Muscle of back (tissue), 13 donors: ENCODE measurements at places on chromosomes 12 and 14. TPM values are rescaled to one million over a fixed set of nuclear protein-coding genes. Genes with fewer than 3 reads are reported as not detected.

- DNase-seq, result no peak
These were observed 13.2 kb upstream of the SELPLG start for GRCh38 chr12:108646600-108647579.

DNA sequence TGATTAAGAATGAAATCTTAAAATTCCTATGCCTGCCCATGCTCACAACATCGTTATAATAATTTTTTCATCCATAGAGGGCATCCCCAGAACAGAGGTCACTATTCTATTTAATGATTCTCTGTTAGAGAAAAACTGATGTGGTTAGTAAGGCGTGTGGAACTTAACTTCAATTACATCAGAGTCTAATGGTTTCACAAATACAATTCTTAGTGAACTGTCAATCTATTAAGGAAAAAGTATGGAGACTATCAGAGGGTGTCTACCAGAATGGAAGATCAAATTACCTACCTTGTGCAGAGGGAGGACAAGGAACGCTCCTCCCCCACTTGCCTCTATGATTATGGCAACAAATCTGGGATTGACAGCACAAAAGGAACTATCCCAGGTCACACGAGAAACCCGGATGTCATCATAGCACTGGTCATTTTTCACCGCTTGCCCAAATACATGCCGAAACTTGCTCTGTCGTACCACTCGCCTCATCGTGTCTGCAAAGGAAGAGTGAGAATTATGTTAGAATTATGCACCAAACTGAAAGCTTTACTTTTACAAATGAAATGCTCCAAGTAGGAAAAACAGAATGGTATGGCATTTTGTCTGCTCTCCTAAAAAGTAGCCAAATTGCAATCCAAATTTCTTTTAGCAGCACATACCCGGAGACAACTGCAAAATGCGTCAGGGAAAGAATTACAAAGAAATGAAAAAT, 30.3 kb downstream of the CORO1C start:
- DNase-seq, result no peak

DNA sequence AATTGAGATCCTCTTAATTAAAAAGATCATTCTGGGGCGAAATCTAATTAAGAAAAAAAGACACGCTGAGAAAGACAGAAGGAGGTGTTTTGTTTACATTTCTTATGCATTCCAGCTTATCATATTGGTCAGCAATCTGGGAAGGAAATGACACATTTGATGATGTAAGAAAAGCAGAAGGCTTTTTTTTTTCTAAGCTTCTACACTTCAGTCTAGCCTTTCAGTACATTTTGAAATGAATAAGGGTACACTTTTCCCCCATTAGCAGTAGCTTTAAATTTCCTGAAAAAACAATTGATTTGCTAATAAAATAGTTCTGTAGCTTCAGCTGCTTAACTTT, 5.9 kb upstream of the GSC start:
- DNase-seq, result no peak

Gene ALX1
- polyA plus RNA-seq, result not detected

Gene PRH2
- polyA plus RNA-seq, result not detected

Gene KRT2
- 0.08 TPM for polyA plus RNA-seq

Gene TAMALIN
- 14.5 TPM for polyA plus RNA-seq

DNA sequence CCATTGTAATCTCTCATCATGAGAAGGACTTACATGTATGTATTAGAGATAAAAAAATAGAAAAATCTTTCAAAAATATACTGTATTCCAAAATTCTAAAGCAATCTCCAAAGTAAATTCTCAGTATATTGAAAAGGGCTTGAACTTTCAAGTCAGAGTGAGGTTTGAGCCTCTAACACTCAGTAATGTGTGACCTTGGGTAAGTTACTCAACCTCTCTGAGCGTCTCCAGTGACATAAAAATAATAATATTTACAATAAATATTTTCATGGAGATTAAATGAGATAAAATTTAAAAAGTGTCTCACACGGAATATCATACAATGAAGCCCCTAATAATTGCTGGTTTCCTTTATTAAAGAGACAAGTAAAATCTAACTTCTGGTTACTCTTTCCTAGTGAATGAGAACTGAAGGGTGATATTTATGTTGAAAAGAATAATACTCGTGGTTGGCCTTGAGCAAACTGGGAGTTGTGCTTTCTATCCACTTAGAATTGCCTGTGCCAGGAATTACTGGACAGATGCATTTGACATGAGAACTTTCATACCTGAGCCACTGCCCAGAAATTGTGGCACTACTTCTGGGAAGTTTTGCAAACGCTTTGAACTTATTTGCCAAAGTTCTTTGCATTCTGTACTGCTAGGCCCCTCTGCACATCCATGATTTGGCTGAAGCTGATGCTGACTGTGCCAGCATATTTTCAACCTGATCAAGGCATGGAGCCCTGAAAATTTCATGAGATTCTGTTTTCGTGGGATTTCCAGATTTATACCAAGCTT, 933.7 kb downstream of the GALC start:
- no peak for DNase-seq

Gene OAS1
- 4.0 TPM for polyA plus RNA-seq

Gene NGDN
- 37.5 TPM for polyA plus RNA-seq

DNA sequence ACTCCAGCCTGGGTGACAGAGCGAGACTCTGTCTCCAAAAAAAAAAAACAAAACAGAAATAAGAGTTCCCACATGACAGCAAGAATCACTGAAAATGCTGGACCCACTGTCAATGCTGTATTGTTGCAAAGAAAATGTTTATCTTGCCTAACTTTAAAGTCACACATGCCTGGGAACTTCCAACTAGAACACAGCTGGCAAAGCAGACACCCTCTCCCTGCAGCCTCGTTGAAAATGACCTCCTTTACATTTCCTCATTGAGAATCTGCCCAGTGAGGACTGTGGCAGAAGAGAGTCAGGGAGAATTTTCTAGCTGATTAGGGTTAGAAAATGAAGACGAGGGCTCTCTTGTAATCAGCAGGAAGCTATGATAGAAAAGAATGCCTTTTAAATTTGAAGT, 42.8 kb upstream of the TCL1A start:
- DNase-seq, result no peak

- DNase-seq, result no peak
These were observed 63.2 kb downstream of the DIO3 start for GRCh38 chr14:101624536-101624935.

Gene ZBTB42
- 6.9 TPM for polyA plus RNA-seq

Gene PLEK2
- polyA plus RNA-seq, result 2.8 TPM

DNA sequence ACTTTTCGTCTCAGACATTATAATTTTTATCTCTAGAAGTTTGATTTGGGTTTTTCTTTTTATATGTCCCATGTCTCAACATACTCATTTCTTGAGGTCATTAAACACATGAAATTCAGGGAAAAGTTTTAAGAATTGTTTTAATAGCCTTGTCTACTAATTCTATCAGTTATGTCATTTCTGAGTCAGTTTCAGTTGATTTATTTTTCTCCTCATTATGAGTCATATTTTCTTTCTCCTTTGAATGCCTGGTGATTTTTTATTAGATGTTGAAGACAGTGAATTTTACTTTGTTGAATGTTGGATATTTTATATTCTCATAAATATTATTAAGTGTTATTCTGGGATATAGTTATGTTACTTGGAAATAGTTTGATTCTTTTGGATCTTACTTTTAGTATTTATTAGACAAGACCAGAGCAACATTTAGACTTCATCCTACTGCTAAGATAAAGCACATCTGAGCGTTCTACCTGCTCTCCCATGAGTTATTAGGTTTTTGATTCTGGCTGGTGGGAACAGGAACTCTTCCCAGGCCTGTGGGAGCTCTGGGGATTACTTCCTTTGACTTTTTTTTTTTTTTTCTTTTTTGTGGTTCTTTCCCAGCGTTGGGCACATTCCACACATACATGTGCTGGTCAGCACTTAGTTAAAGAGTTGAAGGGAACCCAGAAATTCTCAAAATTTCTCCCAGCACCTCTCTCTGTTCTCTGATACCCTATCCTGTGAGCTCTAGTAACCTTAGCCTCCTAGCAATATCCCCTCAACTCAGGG, 1157.7 kb downstream of the BCL11B start:
- no peak for DNase-seq

DNA sequence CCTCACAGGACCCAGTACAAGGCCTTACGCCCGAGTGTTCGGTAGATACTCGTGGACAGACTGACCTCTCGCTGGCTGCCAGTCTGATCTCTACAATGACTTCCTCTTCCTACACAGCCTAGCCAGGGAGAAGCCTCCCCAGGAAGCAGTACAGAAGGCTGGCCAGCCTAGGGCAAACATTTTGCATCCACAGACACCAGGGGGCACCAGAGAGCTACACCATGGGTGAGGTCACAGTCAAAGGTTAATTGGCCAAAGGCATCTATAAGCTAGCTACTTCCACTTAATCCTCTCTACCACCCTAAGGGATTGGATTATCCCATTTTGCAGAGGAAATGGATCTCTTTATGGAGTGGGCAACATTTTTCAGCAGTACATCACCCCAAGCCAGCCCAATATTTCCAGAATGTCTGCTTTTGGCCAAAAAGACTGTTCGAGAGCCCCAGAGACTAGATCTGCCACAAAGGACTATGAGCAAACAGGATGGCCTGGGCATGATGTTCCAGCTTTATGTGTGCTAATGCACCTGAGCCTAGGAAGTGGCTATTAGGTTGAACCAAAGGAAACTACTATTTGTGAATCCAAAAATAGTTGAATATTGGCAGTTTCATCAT, 14.6 kb upstream of the PNMA1 start:
- DNase-seq, result peak; percentile 86

Gene IFNG-AS1
- 0.73 TPM for polyA plus RNA-seq

DNA sequence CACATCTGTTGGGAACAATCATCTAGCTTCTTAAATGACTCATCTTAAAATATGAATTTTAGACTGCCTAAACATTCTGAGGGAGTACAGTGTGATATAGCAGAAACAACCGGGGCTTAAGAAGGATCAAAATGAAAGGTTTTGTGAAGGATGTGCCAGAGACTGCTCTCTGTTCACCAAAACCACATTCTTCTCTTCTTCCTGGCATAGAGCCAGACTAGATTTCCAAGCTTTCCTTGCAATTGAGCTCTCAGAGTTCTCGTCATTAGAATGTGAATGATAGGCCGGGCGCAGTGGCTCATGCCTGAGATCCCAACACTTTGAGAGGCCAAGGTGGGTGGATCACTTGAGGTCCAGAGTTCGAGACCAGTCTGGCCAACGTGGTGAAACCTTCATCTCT, 94.5 kb downstream of the LRRIQ1 start:
- no peak for DNase-seq

DNA sequence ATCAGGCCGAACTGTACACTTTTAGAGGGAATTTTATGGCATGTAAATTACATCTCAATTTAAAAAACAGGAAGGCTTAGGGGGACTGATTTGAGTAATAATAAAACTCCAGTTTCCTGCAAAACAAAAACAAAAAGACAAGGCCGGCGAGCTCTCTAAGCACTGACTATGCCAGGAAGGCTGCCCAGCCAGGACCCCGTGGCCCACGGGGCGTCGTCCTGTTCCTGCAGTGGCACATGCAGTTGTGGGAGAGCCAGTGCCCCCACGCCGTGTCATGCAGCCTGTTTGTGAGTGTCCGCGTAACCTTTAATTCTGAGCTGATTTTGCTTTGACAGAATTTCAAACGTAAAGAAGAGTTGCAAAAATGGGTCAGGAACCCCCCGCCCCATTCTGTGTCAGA, 10.5 kb downstream of the XRCC3 start:
- DNase-seq, result no peak

DNA sequence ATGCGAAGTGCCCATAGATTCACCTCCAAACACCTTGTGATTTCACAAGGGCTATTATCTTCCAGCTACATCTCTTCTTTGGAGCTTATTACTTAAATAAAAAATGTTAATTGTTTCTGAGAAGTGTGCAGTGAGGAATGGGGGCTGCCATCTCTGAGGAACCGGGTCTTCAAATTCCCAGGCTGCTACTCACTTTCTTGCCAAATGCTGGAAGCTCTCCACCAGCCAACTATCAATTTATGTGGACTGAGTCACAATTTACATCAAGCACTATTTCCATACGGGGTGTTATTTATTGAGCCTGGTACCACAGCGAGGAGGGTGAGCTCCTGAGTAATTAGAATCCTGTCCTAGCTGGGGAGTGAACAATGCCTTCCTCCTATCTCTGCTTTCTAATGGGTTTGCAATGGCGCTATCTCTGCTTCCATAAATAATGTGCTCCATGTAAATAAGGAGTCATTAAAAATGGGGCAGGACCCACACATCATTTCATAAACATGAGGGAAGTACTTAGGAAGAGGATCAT, 898.3 kb downstream of the VRK1 start:
- no peak for DNase-seq

- no peak for DNase-seq
These were observed 41.6 kb downstream of the ATXN2 start for GRCh38 chr12:111557271-111558106.

Gene CCDC175
- not detected for polyA plus RNA-seq

GRCh38 chr12:46389031-46389616, 16.6 kb upstream of the SLC38A2 start:
- DNase-seq, result no peak

Gene RTL1
- polyA plus RNA-seq, result 41.7 TPM

Gene OR6C65
- polyA plus RNA-seq, result not detected

DNA sequence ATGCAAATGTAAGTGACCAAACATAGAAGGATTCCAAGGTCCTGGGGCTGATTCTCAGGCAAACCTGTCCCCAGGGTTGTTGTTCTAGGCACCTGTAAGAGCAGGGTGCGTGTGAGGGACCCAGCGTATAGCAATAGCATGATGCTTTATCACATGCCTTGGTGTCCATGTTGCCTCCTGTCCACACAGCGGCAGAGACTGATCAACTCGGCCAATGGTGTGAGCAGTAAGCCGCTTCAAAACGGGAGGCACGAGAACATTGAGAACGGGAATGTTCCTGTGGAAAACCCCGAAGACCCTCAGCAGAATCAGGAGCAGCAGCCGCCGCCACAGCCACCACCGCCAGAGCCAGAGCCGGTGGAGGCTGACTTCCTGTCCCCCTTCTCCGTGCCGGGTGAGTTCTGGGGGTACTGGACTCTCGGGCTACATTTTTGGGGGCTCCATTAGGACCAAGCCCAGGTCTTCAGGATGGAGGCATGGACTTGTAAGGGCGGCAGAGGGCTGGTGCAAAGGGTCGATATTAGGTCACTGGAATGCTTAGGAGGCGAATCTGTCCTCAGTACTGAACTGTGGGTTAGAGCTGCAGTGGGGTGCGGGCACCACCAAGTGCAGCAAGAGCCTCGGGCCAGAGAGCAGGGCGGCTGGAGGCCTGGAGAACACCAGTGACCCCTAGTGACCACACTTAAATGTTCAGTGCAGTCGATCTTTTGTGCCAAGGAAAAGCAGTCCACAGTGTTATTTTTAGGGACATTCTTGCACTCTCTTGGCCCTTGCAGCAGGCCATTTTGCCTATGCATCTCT, 57.2 kb upstream of the RIN3 start:
- DNase-seq, result peak; percentile 88

- no peak for DNase-seq
These were observed 50.9 kb upstream of the INSM2 start for GRCh38 chr14:35482994-35483515.

DNA sequence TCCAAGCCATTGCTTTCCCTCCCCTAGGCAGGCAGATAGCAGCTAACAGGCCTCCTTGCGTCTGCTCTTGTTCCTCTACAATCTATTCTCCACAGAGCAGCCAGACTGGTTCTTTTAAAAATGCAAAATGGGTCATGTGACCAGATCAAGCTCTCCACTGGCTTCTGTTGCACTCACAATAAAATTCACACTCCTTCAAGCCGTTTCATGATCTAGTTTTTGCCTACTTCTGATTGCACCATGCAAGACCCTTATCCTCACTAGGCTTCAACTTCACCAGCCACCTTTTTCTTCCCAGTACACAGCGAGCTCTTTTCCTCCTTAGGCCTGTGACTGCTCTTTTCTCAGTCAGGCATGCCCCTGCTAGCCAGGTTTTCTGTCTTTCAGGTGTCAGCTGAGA, 6.1 kb upstream of the KRAS start:
- DNase-seq, result no peak

- DNase-seq, result no peak
These were observed 33.9 kb upstream of the CDKN3 start for GRCh38 chr14:54362759-54363437.
